CD8-positive, alpha-beta memory T cell (primary cell): ENCODE measurements at places on chromosomes 11 and 22.

GRCh38 chr22:39560127-39560526 is 10.4 kb upstream of the CACNA1I start:
- no peak for DNase-seq

GRCh38 chr22:43236411-43237166 is 49.7 kb upstream of the TTLL12 start:
- DNase-seq, result no peak

- DNase-seq, result no peak
These were observed 4.1 kb downstream of the NHERF4 start for GRCh38 chr11:119189393-119189792.

- DNase-seq, result no peak
These were observed 140.0 kb downstream of the NECTIN1 start for GRCh38 chr11:119589001-119589400.

- DNase-seq, result no peak
These were observed 14.4 kb downstream of the GRAP2 start for GRCh38 chr22:39915295-39915726.

DNA sequence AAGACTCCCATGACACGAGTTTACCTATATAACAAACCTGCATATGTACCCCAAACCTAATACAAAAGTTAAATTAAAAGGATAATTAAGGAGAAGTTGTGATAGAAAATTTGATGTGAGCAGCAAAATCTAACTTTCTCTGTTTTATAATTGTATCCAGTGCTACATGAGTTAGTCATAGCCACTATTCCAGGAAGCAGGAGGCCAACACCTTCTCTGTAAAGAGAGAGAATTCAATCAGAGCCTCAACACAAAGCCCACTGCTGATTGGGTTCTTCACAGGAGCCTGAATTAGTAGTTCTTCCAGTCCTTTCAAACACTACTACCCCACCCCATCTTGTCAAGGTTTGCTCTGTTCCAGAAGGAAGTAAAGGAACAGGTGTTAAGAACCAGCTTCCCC is 84.2 kb downstream of the BLID start:
- no peak for DNase-seq

GRCh38 chr11:84691830-84692229 is 935.3 kb downstream of the DLG2 start:
- no peak for DNase-seq

GRCh38 chr11:44804449-44805437 is 78.0 kb downstream of the TSPAN18 start:
- DNase-seq, result no peak

GRCh38 chr11:58775066-58775708 is 43.4 kb upstream of the GLYAT start:
- no peak for DNase-seq

- DNase-seq, result no peak
These were observed 1308.3 kb downstream of the TBC1D22A start for GRCh38 chr22:48070760-48071159.

- DNase-seq, result no peak
These were observed 2.8 kb downstream of the NUDT8 start for GRCh38 chr11:67626970-67627369.

DNA sequence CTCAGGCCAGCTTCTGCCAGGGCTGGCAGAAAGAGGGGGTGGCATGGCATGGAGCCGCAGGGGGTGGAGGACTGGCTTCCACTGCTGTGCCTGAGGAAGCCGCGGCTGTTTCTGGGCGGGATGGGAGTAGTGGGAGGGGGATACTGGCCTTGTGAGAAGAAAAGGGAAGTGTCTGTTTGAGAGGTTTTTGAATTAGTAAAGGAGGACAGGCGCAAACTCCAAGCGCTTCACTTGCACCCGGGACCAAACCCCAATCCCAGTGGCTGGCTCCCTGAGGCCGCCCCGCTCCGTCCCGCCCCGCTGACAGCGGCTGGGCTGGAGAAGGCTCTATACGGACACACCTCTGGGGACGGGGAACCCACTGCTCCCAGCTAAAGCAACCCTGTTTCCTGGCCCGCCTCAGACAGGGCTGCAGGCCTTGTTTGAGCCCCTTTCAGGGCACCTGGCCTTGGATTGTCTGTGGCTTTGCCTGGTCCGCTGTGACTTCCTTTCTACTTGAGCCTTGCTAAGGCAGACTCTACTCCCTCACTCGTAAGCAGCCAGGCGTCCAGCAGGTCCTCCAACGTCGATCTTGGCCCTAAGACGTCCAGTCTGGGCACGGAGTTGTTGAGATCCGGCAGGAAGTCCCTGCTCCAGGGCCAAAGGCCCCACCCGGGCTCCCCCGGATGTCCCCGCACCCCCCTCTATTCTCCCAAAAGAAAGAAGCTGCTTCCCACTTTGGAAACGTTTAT is 2.2 kb downstream of the APOA1 start:
- no peak for DNase-seq

DNA sequence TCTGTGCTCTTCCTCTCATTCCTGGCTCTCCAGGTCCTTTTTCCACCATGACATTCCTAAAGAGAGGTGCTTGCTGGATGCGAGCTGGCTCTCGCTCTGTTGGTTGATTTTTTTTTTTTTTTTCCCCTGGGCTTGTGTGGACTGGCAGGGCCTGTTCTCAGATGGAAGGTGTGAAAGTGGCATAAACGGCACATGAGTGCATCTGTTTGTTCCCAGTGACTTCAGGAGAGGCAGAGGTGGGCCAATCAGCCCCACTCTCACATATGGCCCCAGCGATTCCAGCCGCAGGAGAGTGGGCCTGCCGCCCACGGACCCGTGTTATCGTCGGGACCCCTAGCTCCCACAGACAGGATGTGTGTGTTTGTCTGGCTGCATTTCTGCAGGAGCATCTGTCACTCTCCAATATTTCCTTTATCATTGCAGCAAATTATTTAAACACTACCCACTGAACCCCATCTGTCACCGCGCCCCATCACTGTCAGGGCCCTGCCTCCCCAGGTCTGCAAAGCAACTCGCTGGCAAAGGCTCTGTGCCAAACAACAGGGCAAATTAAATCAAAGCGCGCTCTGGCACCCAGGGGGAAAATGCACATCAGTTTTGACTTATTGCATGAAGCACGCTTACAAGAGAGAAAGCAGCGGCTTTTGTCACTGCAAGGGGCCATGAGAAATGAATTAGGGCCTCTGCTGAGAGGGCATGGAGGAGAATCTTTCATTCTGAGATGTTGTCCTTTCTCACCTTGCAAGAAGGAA is 886.3 kb downstream of the NTM start:
- no peak for DNase-seq

GRCh38 chr11:69102732-69103615 is 52.8 kb upstream of the SMIM38 start:
- DNase-seq, result no peak

DNA sequence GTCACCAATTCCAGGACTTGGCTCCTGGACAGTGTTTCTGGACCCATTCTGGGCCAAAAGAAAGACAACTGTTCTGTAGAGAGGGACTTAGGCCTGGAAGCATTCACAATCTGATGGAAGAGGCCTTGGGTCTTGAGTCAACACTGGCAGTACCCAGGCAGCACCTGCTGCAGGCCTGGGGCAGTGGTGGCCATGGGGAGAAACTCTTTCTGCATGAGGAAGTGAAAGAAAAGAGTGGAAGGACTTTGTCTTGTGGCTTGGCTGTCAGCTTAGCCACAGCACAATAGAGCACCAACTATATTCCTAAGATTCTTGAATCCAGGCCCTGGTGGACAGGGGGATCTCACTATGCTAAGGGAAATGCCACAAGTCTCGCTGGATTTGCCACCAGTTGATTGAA is 70.6 kb downstream of the CTSC start:
- no peak for DNase-seq

DNA sequence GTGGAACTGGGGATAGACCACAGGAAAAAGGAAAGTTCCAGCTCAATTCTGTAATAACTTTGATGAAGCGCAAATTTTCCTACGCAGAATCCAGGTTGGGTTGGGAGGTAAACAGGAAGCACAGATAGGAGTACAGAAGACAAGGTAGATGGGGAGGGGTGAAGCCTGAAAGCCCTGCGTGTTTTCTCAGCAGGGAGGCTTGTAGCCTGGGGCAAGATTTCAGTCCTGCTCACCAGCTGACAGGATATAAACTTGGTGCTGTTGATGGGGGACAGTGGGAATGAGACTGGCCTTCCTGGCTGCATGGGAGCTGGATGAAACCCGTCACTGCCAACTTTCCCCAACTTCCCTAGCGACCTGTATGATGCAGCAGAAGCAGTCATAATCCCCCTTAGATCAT is 114.9 kb downstream of the ARHGAP32 start:
- DNase-seq, result no peak

DNA sequence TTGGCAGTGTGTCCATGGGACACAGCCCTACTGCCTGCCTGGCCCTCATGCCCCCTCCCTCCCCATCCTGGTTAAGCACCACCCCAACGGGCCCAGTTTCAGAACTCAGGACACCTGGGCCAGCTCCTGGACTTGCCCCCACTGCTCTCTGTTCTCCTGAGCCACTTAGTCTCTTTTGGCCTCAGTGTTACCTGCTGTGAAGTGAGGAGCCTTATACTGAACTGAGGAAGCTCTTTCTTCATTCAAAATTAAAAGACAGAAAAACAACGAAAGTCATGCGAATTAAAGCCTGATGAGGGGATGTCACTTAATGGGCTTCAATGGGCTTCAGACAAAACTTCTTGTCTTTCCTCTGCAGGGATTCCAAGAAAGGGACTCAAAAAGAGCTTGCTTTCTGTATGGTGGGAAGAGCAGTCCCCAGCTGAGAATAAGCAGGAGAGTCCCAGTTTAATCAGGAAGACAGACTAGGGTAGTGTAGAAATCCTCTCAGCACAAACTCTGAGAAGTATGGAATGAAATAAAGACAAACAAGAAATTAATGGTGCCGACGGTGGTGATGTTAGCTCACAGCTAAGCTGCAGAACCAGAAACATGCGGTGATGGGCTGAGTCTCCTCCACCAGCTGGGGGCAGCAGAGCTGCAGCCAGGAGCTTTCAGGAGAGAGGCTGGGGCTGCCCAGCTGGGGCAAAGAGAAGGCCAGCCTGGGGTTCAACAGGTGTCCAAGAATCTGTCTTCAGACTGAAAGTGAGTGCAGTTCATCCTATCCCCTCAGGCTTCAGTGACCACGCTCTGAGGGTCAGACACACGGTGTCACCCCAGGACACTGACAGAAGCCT is 101.0 kb downstream of the GGTLC2 start:
- peak; percentile 43 for DNase-seq

DNA sequence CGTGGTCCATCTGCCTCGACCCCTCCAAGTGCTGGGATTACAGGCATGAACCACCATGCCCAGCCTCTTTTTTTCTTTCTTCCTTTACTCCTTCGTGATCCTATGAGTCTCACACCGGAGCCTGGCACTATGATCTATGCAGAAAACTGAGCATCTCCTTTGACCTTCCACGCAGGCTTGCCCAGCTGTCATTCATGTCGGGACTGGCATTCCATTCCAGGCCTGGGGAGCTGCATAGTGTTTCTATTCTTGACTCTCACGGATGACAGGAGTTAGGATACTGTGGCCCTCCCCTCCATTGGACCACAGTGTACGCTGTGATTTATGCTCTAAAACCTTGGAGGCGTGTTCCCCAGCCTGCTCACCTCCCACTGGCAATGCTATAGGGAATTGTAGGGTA is 611.8 kb downstream of the BRD1 start:
- no peak for DNase-seq

DNA sequence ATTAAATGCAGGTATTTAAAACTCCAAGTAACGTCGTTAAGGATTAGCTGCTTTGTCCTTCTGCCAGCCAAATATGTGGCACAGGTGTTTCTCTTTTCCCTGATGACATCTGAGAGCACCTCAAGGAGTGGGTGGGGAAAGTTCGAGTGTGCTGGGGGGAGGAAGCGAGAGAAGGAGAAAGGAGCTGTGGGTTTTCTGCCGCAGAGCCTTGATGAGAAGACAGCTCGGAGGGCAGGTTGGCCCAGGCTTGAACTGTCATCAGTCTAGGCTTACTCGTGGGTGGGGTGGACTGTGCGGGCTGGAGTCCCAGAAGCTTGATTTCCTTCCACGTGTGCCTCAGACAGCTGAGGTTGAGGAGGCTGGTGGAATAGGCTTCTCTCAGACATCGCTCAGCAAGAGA is 15.2 kb upstream of the SORL1-AS1 start:
- DNase-seq, result peak; percentile 82

GRCh38 chr22:35413624-35414023 is 13.7 kb downstream of the MCM5 start:
- no peak for DNase-seq

DNA sequence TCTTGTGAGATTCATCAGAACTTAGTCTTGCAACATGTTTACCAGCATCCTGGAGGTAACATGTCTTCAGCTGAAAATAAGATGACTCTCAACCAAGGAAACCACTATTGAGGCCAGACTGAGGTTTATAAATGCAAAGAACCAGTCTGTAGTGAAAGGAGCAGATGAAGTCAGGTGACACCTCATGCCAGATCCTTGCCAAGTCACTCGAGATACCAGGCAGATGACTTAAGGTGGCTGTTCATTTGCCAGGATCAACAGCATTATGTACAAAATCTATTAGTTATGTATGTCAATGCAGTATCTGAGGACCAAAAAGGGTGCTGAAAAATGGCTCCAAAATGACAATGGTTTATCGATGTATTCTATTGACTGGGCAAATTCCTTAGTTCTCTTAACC is 100.0 kb upstream of the SOX6 start:
- no peak for DNase-seq

DNA sequence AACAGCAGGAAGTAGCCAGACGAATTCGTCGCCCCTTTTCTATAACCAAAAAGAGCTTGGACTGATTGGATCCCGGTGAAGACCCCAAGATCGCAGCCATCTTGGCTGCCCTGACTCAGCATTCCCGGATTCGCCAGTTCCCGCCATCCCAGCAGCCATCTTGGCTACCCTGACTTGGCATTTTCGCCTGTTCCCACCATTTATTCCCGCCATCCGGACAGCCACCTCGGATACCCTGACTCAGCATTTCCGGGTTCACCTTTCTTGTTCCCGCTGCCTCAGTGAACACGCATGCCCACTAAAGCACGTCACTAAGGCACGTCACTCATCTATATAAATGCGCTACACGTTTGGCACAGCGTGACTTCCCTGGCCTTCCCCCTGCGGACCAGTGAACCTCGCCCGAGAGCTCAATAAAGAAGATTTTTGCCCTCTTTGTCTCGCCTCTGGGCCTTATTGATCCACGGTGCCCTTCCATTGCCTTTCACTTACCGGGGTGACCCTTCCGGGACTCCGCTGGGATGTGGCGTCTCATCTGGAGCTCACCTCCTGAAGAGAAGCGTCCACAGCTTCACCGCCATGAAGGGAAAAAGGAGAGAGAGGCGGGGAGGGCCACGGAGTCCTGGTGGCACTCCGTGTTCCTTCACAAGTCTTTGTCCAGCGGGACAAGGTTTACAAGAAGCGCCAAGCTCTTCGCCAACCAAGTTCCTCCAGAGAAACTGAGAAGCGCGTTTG is 4.0 kb upstream of the OR56A3 start:
- DNase-seq, result no peak
